ENCODE measurements at places on chromosomes 5 and 9. TPM values are rescaled to one million over a fixed set of nuclear protein-coding genes. Genes with fewer than 3 reads are reported as not detected.
A peak's percentile ranks its signal among the peaks of the same experiment; 100 is the strongest.

DNA sequence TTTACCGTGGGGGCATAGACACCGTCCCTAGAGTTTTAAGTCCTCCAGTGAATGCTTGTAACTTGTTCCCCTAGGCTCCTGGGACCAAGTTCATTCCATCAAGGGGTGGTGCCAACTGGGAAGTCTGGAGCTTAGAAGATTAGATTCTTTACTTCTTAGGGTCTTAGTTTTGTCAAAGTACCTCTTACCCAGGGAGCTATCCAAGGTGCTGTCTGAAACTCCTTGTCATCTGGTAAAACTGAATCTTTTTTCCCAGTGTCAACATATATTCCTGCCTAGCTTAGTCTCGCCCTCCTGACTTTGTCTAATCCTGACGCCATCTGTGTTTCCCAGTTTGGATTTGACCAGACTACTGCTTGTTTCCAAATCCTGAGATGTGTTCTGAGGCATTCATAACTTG lies 41.6 kb downstream of the MAMDC2 start:
- H3K27ac ChIP-seq = peak overlapping the region; percentile 28
- H3K27me3 ChIP-seq = no peaks in the 10 kb centered on the region
- H3K4me3 ChIP-seq = no peak overlapping the region
- DNase-seq = no peak
- no peaks in the 10 kb centered on the region for H3K36me3 ChIP-seq
- peaks cover 17% of the 10 kb centered on the region for H3K4me1 ChIP-seq

GRCh38 chr9:83956086-83956435 lies 24.0 kb downstream of the HNRNPK start:
- no peaks in the 10 kb centered on the region for H3K27me3 ChIP-seq
- peaks cover 29% of the 10 kb centered on the region for H3K36me3 ChIP-seq
- peaks cover 14% of the 10 kb centered on the region for H3K4me1 ChIP-seq
- no peak for DNase-seq
- H3K4me3 ChIP-seq = peak overlapping the region; percentile 76

DNA sequence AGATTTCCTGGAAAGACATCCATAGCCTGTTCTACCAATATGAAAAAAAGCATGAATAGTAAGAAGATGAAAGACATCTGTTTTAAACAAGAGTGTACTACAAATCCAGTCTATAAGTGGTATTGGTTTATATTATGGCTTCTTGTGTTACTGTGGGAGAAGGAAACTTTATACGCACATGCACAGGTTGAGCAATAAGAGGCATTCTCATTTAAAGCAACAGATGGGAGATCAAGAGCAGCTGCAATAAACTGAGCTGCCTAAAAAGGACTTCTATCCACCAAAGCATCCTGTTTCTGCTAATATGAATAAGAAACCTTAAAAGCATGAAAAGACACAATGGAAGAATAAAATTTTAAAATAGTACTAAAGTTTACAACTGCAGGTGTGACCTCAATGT lies 8.6 kb upstream of the PCDHB1 start:
- no peaks in the 10 kb centered on the region for H3K36me3 ChIP-seq
- DNase-seq = no peak
- no peak overlapping the region for H3K4me3 ChIP-seq
- no peaks in the 10 kb centered on the region for H3K4me1 ChIP-seq
- no peak overlapping the region for H3K27ac ChIP-seq
- peaks cover 23% of the 10 kb centered on the region for H3K27me3 ChIP-seq

DNA sequence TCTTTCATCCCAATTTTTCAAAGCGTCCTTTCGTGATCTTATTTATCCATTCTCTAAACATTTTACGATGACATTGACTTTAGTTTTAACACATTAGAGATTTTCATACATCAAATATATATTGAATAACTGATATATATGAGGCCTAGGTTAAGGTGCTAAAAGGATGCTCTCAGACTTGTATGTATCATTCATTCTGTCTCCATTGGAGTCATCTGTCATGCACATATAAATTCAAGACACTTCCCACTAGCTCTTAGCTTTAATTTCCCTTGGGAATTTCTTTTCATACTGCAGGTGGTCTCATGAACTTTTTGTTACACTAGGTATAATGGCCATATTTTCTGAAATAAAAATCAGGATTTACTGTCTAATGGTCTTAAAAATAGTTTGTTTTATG lies 635.8 kb upstream of the C9orf72 start:
- no peaks in the 10 kb centered on the region for H3K36me3 ChIP-seq
- H3K4me3 ChIP-seq = no peak overlapping the region
- no peaks in the 10 kb centered on the region for H3K27me3 ChIP-seq
- DNase-seq = no peak
- no peaks in the 10 kb centered on the region for H3K4me1 ChIP-seq

DNA sequence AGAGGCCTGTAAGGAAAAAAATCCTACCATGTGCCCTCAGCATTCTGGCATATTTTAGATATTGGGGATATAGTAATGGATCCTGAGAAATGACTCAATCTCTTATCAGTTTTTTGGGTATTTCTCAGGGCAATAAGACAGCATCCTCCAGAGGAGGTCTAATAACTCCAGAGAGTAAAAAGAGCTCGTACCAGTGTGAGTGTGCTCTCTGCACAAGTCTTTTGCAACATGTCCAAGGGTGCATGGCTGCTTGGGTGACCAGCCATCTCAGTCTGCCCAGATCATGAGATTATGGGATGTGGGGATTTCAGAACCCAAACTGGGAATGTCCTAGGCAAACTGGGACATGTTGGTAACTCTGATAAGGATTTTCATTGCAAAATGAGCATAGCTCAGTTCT lies 15.3 kb downstream of the ASPN start:
- DNase-seq = no peak
- H3K36me3 ChIP-seq = no peaks in the 10 kb centered on the region
- H3K27me3 ChIP-seq = no peaks in the 10 kb centered on the region
- peaks cover 8% of the 10 kb centered on the region for H3K4me1 ChIP-seq

- H3K4me3 ChIP-seq = no peak overlapping the region
- H3K4me1 ChIP-seq = no peaks in the 10 kb centered on the region
- no peaks in the 10 kb centered on the region for H3K36me3 ChIP-seq
- DNase-seq = no peak
- H3K27ac ChIP-seq = no peak overlapping the region
Observed at GRCh38 chr5:54717870-54718269, 200.3 kb downstream of the SNX18 start.

The FAM169A gene
- 0.35 TPM for polyA plus RNA-seq

DNA sequence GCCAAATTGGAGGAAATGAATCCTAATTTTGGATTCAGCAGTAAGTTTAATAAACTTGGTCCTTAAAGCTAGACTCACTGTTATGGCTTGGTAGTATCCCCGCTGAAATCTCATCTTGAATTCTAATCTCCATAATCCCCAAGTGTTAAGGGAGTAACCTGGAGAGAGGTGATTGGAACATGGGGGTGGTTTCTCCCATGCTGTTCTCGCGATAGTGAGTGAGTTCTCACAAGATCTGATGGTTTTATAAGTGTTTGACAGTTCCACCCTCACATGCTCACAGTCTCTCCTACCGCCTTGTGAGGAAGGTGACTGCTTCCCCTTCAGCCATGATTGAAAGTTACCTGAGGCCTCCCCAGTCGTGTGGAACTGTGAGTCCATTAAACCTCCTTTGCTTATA lies 824.5 kb upstream of the WWC1 start:
- no peak for DNase-seq
- H3K36me3 ChIP-seq = no peaks in the 10 kb centered on the region
- no peak overlapping the region for H3K4me3 ChIP-seq
- no peaks in the 10 kb centered on the region for H3K27me3 ChIP-seq

DNA sequence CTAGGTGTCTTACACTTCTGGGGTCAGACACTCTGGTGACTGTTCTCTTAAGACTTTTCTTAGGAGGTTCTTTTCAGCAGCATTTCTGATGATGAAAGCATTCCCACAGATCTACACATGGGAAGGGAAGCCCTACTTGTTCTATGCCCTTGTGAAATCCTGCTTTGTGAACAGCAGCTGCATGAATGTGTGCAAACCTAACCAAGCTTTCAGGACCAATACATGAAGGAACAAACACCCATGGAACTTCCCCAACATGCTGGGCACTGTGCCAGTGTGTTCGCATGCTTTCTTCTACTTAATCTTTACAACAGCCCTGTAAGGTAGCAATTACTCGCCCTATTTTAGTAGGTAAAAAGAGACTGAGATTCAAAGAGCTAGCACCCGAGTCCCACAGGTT lies 439.9 kb upstream of the KLF4 start:
- H3K27me3 ChIP-seq = no peaks in the 10 kb centered on the region
- H3K36me3 ChIP-seq = no peaks in the 10 kb centered on the region
- H3K4me3 ChIP-seq = no peak overlapping the region
- no peak overlapping the region for H3K27ac ChIP-seq
- H3K4me1 ChIP-seq = peaks cover 6% of the 10 kb centered on the region

The ACTBL2 gene
- 0.05 TPM for polyA plus RNA-seq

DNA sequence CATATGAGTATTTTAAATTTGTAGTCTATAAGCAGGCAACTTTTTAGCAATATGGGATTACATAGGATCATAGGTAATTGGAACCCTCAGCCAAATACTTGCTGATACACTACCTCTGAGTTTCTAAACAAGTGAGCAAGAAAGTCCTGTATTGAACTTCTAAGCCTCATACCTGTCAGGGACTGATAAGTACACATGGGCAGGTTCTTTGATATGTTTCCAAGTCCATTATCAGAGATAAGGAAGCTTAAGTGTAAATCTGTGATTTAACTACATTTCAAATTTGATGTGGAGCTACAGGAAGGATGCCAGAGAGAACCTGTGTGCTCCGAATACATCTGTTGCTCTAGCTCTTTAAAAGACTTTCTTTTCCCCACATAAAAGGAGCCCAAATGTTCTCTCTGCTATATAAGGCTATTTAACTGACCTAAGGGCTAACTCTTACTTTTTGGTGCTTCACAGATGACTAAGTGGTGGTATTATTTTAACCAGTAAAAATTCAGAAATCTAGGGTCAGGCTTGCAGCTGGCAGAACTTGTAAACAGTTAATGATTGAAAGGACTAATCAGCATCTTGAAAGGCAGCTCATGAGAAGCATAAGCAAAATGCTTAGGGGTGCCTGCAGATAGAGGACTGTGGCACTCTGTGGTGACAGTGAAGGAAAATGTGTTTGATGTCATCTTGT lies 228.6 kb downstream of the NR3C1 start:
- no peak overlapping the region for H3K4me3 ChIP-seq
- H3K36me3 ChIP-seq = peaks cover 5% of the 10 kb centered on the region
- no peaks in the 10 kb centered on the region for H3K27me3 ChIP-seq
- peak; percentile 24 for DNase-seq

DNA sequence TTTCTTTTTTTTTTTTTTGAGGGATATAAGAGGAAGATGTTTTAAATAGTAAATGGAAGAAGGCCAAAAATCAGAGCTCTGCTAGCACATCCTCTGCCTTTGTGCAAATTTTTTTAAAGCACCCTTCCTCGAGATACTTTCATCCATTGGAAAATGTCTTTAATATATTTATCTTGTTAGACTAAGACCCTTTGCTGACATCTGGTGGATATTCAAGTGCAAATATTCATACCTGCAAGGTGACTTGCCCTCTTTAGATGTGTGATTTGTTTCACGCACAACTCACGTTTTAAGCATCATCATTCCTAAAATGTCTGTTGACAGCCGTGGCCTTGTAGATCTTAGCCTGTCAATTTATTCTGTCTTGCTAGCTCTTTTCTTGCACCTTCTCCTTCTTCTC lies 258.5 kb downstream of the AGTPBP1 start:
- no peaks in the 10 kb centered on the region for H3K27me3 ChIP-seq
- H3K4me1 ChIP-seq = no peaks in the 10 kb centered on the region
- H3K4me3 ChIP-seq = no peak overlapping the region
- no peak overlapping the region for H3K27ac ChIP-seq
- DNase-seq = peak; percentile 26

The CAVIN4 gene
- polyA plus RNA-seq = 0.13 TPM

GRCh38 chr5:179270581-179271427 lies 74.5 kb downstream of the ADAMTS2 start:
- H3K36me3 ChIP-seq = no peaks in the 10 kb centered on the region
- H3K27me3 ChIP-seq = no peaks in the 10 kb centered on the region
- H3K4me1 ChIP-seq = peaks cover 46% of the 10 kb centered on the region

GRCh38 chr9:71604197-71605063 lies 163.9 kb downstream of the CEMIP2 start:
- H3K27me3 ChIP-seq = no peaks in the 10 kb centered on the region
- H3K36me3 ChIP-seq = no peaks in the 10 kb centered on the region
- no peaks in the 10 kb centered on the region for H3K4me1 ChIP-seq

The GFPT2 gene
- polyA plus RNA-seq = 4.7 TPM

The MTRR gene
- polyA plus RNA-seq = 15.1 TPM

The CTSV gene
- 0.61 TPM for polyA plus RNA-seq

The IPPK gene
- 17.1 TPM for polyA plus RNA-seq

- no peaks in the 10 kb centered on the region for H3K27me3 ChIP-seq
- H3K36me3 ChIP-seq = no peaks in the 10 kb centered on the region
- H3K27ac ChIP-seq = no peak overlapping the region
- no peak for DNase-seq
Observed at GRCh38 chr5:82850393-82850792, 226.8 kb downstream of the TMEM167A start.

The KIF12 gene
- polyA plus RNA-seq = 13.9 TPM

GRCh38 chr5:103139264-103139865 lies 19.3 kb downstream of the PPIP5K2 start:
- H3K4me1 ChIP-seq = no peaks in the 10 kb centered on the region
- peaks cover 56% of the 10 kb centered on the region for H3K36me3 ChIP-seq
- no peak overlapping the region for H3K4me3 ChIP-seq
- H3K27ac ChIP-seq = no peak overlapping the region
- no peaks in the 10 kb centered on the region for H3K27me3 ChIP-seq

- peaks cover 92% of the 10 kb centered on the region for H3K36me3 ChIP-seq
- DNase-seq = no peak
- no peaks in the 10 kb centered on the region for H3K27me3 ChIP-seq
- H3K4me3 ChIP-seq = no peak overlapping the region
- H3K4me1 ChIP-seq = peaks cover 6% of the 10 kb centered on the region
Observed at GRCh38 chr5:150122536-150123481, 32.8 kb downstream of the PDGFRB start.

DNA sequence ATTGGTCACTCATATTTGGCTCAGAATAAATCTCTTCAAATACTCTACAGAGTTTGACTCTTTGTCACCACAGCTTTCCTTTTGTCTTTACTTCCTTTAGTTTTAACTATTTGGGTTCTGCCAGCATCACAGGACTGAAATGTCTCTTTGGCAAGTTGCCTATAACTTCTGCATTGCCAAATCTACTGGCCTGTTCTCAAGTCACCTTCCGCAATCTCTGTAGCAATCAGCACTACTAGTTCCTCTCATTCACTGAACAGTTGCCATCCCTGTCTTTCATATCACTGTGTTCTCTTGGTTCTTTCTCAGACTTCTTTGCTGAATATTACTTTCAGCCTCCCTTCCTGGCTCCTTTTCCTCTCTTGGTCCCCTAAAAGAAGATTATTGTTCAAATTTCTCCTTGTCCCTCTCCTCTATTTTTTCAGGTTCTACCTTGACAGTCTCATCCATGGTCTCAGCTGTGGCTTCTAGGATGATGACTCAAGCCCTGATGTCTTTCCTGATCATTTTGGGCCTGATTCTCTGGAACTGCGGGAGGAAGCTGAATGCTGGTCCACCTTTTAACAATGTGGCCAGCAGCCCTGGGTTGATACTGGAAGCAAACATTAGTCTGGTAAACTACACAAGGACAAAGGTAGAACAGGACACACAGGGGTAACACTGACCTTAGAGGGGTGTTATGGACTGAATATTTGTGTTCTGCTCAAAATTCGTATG lies 44.0 kb upstream of the LIFR start:
- peaks cover 27% of the 10 kb centered on the region for H3K4me1 ChIP-seq
- H3K4me3 ChIP-seq = no peak overlapping the region
- peak overlapping the region; percentile 71 for H3K27ac ChIP-seq
- no peaks in the 10 kb centered on the region for H3K36me3 ChIP-seq

The MEGF10 gene
- not detected for polyA plus RNA-seq

The DUSP1 gene
- 81.9 TPM for polyA plus RNA-seq
